GM12891 (cell line): ENCODE measurements at places on chromosomes 3 and 15.

- no peak for DNase-seq
Observed at GRCh38 chr3:69012100-69012799, 1.2 kb downstream of the EOGT start.

- DNase-seq: no peak
Observed at GRCh38 chr3:127351775-127352350, 64.0 kb upstream of the PRR20G start.

DNA sequence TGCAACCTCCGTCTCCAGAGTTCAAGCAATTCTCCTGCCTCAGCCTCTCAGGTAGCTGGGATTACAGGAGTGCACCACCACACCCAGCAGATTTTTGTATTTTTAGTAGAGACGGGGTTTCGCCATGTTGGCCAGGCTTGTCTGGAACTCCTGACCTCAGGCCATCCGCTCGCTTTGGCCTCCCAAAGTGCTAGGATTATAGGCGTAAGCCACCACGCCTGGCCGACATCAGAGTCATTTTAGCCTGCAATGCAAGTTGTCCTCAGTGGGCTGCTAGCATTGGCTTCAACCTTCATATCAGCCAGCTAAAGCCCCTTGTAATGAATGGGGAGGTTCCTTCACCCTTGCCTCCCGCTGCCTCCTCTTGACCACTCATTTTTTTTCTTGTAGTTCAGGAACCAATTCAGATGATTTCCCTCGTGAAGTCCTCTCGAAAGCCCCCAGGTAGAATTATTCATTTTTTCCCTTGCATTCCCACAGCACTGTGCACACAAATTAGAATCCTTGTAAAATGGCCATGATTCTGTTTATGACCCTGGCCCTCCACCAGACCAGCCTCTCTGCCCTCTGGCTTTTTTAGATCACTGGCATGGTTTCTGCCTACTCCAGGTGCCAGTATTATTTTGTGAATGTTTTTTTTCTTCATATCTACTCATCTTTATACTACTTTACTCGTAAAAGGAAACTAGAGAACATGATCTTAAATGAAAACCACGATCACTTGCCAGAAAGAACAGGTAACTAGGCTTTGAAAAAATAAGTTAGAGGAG is 29.1 kb downstream of the FLNB start:
- DNase-seq: no peak

DNA sequence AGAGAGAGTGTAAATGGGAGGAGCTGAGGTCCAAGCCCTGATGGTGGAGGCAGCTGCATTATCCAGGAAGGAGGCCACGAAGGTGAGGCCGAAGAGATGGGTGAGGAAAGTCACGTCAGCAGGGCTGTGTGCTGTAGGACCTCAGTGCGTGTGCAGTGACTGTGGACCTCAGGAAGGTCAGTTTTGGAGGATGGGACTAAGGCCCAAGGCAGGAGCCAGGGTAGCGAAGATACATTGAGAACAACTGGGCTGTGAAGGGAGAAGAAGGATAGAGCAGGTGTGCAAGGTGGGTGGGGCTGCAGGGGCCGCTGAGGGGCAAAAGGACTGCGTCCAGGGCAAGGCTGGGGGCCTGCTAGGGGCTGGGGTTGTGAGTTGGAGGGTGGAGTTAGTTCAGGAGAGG is 4.9 kb downstream of the KLHL40 start:
- no peak for DNase-seq

- DNase-seq: no peak
Observed at GRCh38 chr15:29959384-29960137, 123.2 kb upstream of the GOLGA8J start.

DNA sequence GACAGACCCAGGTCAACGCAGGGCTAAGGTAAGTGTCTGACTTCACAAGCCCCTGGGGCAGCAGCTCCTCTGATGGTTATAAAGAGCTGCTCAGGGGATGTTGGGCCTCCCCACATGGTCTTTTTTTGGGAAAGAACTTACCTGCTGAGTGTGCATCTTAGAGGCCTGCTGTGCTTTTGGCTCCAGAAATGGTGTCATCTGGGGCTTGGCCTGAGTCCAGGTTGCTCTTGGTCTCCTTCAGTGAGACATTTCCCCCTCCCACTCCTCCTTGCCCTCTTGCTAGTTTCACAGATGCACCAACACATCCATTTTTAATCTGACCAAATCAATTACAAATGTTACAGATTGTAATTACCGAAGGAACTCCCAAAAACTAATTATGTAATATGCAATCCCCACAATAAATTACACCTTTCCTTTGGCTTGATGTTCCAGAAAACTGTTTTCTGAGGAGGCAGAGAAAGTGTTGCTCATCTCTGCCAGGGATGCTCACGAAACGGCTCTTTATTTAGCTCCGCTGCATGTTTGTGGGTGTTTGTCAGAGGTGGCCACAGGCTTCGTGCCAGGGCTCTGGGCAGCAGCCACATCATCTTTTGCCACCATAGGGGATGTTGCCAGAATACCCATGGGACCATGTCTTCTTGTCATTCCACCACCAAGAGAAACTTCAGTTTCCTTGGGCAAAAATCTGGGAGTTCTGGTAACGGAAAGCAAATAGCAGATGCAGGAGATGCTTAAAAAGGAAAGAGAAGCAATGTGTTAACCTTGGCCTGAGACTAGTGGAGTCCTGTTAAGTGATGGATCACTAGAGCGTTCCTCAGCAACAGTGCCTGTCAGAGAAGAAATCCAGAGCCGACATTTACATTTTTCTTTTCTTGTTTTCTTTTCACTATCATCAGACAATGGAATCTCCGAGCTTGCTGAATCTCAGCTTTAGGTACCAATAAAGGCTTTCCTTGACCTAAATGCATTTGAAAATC is 799.9 kb downstream of the AGBL1 start:
- DNase-seq: no peak

DNA sequence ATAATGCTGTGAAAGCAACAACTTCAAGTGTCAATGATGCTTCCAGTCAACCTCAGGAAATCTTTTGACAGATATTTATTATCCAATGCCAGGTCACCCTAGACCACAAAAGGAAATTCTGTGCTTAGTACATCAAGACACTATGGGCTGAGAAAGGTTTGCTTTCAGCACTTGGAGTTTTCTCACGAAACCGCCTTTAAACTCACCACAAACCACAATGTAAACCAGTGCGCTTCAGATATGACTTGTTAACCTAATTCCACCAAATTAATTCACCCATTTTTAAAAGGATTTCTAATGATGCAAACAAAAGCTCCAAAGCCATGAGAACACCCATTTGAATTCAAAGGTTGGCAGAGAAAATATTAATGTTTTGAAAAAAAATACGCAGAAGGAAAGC is 292.9 kb upstream of the NR2F2 start:
- no peak for DNase-seq

- no peak for DNase-seq
Observed at GRCh38 chr3:173238091-173238490, 97.1 kb upstream of the SPATA16 start.

- no peak for DNase-seq
Observed at GRCh38 chr15:68278595-68279405, 1.3 kb downstream of the FEM1B start.

- DNase-seq: no peak
Observed at GRCh38 chr15:89171136-89172072, 50.0 kb downstream of the RLBP1 start.

- DNase-seq: no peak
Observed at GRCh38 chr3:137108699-137109440, 151.1 kb downstream of the IL20RB start.

- no peak for DNase-seq
Observed at GRCh38 chr15:90062023-90062442, 40.2 kb downstream of the IDH2 start.

GRCh38 chr3:3085782-3086181 is 24.4 kb downstream of the IL5RA start:
- DNase-seq: no peak

DNA sequence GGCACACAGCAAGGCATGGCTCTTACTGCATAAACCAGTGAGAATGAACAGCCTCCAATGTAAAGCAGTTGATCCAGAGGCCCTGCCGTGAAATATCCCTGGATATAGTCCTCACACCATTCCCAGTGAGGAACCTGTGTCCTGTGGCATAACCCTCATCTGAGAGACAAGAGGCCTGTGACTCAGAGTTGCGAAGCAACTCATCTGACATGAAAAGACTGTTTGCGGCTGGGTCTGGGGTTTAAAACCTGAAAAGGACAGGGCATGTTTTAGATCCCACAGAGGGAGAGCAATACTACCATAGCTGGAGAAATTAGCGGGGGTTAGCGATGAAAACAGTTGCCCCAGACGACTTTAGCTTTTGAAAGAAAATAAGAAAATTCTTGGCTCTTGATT is 165.3 kb upstream of the BHLHE40 start:
- no peak for DNase-seq
